Urothelium cell line (cell line): ENCODE measurements at places on chromosomes 11 and 22.

GRCh38 chr11:62881579-62882430, 1.1 kb downstream of the SLC3A2 start:
- peak; percentile 94 for DNase-seq

DNA sequence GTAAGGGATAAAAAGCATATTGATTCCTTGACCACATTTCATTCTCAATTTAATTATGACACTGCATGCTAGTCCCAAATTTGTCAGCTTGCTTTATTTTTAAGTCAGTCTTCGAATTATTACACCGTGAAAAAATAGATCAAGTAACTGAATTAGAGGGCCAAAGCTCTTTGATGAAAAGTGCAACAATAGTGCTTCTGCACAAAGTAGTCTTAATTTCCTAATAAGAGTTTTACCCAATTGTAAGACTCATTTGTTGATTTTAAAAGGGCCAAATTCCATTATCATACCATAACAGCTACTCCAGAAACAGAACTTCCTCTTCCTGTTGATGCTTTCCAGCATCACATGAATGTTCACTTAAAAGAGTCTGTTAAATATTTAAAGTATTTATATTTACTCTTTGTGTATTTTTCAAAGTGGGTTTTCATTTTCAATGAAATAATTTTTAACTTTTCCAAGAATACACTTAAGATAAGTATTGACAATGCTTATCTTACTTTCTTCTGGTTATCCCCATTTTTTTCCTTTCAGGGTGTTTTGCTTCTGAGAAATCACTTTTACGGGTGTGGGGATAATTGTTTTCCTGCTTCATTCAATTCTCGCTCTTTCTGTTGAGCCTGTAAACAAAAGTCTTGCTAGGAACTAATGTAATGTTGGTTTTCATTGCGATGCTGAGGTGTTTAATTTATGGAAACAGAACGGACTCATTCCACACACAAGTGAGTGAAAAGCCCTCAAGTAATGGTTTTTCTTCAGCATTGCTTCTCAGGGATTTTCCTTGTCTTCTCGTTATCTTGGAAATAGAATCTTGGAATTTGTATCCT, 2.1 kb downstream of the ARHGEF12 start:
- DNase-seq: no peak

GRCh38 chr22:39352306-39352891, 2.6 kb downstream of the SYNGR1 start:
- DNase-seq: no peak

- DNase-seq: peak; percentile 70
These were observed 15.4 kb downstream of the ARHGEF17 start for GRCh38 chr11:73323464-73323863.

DNA sequence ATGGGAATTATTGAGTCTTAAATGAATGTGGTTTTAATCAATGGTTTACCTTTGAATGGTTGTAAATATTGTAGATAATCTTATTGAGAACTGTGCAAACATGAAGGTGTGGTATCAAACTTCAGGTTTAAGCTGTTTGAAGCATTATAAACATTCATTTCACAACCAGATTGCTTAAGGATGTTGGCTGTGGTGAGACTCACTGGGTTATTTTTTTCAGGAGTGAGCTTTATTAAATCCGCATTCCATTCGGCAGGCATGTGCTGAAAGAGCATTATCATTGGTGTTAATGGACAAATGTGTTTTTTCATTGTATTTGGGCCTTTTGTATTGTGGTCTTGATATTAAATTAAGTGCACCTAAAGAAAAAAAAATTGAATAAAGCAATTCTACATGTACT, 9.7 kb downstream of the MMP3 start:
- DNase-seq: no peak

DNA sequence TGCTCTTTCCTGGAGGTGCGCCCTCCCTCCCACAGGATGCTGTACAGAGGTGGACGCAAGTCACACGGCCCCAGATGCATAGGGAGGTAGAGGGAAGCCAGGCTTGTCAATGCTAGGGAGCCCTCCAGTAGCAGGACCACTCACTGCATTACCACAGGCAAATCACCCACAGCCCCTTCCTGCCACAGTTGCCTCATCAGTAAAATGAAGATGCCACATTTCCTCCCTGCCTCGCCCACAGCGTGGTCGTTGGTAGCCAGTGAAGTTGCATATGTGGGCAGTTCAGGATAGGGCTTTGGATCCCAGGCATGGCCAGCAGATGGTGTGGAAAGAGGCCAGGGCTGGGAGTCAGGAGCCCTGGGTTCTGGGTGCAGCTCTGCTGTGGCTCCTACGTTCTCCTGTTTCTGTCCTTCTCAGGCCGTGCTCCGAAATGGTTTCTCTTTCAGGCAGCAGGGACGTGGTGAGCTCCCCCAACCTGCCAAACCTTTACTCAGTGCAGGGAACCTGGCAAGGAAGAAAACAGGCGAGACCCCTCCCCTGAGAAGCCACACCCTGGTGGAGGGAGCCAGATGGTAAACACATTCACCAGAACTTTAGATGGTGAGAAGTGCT, 22.6 kb downstream of the DAGLA start:
- DNase-seq: no peak

DNA sequence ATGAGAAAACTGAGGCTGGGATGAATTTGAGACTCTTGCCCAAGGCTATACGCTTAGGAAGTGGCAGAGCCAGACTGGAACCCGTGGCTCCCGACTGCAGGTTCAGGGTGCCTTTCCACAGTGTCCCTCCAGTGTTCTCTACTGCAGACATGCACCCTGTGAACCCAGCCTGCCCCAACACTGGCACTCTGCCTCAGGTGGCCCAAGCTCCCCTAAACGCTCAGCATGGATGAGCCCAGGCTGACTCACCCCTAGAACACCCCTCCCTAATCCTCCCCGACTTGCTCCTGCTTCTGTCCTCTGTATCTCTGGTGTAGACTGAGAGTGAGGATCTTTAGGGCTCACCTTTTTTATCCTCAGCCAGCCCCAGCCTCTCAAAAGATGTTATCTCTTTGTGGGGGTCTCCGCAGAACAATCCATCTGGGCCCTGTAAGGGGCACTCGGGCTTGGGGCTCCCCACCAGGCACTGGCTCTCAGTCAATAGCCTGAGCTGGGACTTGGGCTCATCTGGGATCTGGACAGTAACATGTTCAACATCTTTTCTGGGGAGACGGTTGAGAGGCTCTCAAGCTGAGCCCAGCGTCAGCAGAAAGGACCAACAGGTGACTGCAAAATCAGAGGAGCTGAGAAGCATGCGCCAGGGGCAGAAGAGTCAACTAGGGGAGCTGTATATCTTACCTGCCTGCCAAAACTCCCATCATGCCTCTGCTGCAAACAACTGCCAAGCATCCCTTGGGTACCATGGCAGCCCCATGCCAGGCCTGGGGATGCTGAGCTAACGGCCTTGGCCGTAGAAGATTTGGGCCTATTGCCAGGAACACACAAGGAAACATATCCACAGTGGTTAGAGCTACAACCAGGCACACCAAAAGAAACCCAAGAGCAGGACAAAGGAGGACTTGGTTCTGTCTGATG, 176.2 kb downstream of the BUD13 start:
- no peak for DNase-seq

DNA sequence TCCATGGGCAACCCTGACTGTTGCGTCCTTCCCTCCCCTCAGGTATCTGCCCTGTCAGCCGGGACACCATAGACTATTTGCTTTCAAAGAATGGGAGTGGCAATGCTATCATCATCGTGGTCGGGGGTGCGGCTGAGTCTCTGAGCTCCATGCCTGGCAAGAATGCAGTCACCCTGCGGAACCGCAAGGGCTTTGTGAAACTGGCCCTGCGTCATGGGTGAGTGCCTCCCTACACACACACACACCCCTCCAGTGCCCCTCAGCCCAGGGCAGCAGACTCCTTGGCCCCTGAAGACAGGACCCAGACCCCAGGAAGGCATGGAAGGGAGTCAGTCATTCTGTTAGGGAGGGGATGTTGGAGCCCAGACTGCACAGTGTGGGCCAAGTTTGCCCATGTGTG, 17.9 kb upstream of the UVRAG start:
- no peak for DNase-seq

- no peak for DNase-seq
These were observed 67.4 kb downstream of the SCN3B start for GRCh38 chr11:123587044-123587443.

DNA sequence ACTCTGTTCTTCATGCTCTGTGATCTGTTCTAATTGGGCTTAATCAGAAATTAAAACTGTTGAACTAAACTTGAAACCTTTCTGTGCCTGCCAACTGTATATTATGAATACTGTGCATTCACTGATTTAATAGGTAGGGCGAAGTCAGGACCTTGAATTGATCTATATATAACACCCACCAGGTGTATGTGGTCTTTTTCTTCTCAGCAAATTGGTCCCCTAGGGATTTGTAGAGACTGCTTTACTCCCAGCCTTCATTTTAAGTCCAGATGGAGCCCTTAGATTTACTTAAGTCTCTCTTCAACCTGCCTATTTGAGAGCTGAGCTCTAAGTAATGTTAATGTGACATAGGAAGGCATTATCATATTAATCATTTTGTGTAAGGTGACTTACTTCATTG, 257.5 kb downstream of the TMEM135 start:
- DNase-seq: no peak

DNA sequence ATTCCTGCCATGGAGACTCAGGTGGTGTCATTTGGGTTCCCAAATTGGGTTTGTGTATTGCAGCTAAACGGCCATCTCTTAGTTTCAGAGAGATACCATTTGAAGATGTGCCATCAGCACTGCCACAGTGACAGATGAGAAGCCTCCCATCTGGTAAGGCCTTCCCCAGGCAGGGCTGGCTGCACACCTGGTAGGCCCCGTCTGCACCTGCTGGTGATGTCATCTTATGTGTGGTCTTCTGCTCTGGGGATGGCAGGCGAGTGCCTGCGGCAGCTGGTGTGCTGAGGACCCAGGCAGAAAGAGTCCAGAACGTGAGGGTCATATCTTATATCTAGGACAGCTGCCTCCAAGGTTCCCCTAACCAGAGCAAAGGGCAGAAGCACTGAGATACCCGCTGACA, 100.6 kb downstream of the CSNK2A3 start:
- DNase-seq: no peak

GRCh38 chr11:70739811-70740487, 341.6 kb downstream of the CTTN start:
- DNase-seq: no peak
